ENCODE measurements at places on chromosomes 13 and 19.
A peak's percentile ranks its signal among the peaks of the same experiment; 100 is the strongest.

DNA sequence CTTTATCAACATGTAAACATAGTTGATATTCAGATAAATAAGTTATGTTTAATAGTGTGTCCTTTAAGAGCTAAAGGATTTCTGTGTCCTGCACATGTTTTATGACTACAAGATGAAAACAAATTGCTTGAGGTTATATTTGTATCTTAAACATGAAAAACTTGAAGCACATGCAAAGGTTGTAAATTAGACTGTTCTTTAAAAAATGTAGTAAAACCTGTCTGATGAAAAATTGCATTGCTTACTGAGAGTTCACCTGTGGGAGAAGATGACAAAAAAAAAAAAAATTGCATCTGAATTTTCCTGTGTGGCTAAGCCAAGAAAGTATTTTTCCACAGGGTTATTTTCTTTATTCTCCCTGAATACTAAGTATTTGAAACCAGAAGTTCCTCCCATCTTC is 25.7 kb upstream of the LMO7 start:
- no peak for DNase-seq

- DNase-seq = no peak
Observed at GRCh38 chr13:94342436-94343242, 136.8 kb downstream of the DCT start.

- DNase-seq = no peak
Observed at GRCh38 chr19:33441277-33441699, 67.8 kb downstream of the CEBPG start.

DNA sequence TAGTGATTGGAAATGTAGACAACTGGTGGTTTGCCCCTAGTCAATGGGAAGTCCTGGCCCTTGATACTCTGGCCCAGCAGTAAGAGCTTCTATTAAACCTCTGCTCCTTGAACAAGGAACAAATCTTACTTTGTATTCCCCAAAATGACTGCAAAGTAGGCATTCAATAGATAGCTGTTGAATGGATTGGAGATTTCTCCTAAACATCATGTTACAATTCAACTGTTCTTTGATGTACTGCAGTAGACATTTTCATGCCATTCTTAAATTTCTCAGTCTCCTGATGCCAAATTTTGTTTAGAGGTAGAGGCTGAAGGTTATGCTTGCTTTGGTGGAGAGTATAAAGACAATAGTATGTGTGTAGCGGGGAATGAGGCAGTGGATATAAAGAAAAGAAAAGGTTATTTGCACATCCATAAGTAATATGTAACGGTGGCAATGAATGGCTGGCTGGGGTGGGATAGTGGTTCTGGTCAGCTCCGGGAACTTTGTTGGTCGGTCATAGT is 12.8 kb downstream of the MIR17HG start:
- no peak for DNase-seq

DNA sequence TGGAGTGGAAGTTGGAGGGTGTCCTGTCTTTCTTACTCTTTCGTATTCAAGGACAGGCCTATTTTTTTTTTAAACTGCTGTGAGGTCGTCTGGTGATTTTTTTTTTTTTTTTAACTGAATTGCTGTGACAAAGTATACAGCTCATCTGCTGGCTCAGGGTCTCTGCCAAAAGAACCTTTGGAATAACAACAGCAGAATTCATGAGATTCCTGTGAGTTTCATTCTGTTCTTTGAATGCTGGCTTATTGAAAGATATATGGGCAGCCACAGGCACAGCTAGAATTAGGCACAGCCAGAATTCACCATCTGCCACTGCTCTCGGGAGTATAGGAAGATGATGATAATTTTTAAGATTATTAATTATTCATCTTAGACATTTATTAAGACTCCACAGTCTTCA is 21.4 kb upstream of the FRY start:
- DNase-seq = no peak

GRCh38 chr13:77306458-77306857 is 20.4 kb downstream of the MYCBP2 start:
- DNase-seq = no peak

GRCh38 chr13:98133946-98134345 is 8.9 kb upstream of the FARP1 start:
- DNase-seq = no peak

- DNase-seq = no peak
Observed at GRCh38 chr13:31731921-31732320, 7.4 kb upstream of the RXFP2 start.

DNA sequence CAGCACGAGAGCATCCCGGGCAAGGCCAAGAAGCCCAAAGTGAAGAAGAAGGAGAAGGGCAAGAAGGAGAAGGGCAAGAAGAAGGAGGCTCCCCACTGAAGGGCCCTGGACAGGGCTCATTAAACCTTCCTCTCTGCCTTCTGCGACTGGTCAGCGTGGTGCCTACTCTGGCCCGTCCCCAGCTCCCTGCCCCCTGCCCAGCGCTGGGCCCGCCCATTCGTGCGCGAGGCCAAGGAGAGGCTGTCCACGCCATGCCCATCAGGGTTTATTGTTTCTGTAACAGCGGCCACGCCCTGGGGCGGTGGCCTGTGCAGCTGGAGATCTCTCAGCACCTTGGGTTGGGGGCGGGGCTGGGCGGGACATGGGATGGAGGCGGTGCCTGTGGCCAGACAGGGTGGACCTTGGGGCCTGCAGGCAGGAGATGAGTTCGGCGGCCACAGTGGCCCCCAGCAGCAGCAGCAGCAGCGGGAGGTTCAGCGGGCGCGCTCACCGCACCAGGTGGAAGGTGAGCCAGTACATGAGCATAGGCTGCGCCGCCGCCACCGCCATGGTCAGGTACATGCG is 897 bp downstream of the C19orf33 start:
- DNase-seq = no peak

- DNase-seq = no peak
Observed at GRCh38 chr13:20769834-20770233, 3.9 kb downstream of the EEF1AKMT1 start.

DNA sequence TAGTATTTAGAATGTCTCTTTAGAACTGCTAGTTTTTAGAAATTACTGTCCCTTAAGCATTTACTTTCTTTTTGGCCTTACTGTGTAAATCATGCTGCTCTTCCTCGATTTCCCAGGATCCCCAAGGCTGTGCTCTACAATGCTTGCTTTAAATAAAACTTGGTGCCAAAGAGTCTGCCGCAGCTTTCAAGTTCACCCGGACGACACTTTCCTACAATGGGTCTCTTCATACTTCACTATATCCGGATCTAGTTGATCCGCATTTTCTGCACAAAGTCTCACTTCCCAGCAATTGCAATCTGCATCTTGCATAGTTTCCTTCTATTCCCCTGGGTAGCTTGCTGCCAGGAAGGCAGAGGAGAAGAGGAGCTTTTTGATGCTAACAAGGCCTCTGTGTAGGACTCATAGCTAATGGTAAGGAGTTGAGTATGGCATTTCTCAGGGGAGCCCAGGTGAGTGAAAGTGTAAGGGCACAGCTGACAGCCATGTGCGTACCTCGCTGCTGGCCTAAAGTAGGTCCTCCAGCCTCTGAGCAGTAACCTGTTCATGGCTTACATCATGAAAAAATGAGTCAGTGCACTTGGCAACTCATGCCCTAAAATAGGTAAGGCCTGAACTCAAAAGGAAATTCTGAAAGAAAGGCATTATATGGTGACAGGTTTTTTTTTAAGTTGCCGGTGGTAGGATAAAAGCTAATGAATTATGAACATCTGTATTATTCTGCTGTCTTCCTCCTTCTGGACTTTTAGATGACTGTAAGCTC is 101.6 kb downstream of the ENOX1 start:
- DNase-seq = no peak

DNA sequence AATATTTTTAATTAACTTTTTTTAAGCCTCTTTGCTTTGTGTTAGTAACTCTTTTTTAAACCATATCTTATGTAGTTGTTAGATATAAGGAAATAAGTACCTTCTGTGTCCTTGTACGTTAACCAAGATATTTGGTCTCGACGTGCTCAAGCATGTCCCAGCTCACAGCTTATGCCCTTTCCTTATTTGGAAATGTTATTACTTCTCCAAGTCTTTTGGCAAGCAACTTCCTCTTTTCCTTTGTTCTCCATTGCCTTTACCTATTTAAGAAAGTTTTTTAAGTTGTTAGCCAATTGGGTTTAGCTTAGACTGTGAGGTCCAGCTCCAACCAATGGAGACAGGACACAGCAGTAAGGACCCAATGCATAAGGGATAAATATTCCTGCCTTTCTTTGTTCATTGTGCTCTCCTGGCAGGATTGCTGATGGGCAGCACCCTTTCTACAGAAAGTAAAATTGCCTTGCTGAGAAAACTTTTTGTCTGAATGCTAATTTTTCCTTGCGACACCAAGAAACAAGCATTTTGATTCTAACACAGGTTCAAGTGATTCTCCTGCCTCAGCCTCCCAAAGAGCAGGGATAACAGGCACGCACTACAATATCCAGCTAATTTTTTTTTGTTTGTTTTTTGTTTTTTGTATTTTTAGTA is 5.2 kb downstream of the DKKL1 start:
- DNase-seq = no peak

GRCh38 chr19:33064792-33065550 is at the start of gene RHPN2:
RHPN2 (minus strand) TSS chr19:33064888; CDS start chr19:33064852, 36 bp downstream.
- peak; percentile 10 for DNase-seq

- DNase-seq = no peak
Observed at GRCh38 chr13:52896827-52897659, 48.6 kb upstream of the PCDH8 start.

DNA sequence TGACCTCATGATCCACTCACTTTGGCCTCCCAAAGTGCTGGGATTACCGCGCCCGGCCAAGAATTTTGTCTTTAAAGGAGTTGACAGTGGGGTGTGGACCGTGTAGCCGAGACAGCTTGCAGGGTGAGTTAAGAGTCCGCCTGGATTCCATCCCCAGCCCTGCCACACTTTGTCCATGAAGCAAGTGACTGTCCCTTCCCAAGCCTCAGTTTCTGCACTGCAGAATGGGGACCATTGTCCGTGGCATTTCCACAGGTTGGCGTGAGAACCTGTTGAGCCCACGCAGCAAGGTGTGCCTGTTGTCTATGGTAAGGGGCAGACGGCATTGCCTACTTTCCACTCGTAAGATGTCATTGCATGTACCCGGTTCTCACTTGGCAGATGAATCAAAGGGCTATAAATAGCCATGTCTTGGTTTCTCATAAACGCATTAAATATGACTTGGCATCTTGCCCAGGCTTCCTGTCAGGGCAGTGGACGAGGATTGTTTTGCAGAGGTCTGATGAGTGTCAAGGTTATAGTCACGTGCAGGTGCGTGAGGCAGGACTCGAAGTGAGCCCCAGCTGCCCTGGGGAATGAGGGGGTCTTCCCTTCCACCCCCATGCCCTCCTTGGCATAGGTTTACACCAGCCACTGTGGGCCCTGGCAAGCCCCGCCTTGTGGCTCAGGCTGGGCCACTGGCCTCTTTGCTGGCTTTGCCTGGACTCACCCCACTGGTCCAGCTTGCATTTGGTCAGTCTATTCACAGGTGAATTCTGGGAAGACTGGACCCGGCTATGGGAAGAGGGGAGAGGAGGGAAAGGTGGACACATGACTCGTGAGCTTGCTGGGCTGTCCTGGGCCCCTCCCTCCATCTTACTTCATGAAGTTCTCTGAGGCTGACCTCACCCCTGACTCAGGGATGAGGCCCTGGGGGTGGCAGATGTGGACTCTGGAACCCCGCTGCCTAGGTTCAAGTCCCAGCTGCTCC is 14.6 kb downstream of the FAM187B start:
- DNase-seq = no peak

- no peak for DNase-seq
Observed at GRCh38 chr13:93118081-93118615, 108.5 kb upstream of the GPC6 start.

DNA sequence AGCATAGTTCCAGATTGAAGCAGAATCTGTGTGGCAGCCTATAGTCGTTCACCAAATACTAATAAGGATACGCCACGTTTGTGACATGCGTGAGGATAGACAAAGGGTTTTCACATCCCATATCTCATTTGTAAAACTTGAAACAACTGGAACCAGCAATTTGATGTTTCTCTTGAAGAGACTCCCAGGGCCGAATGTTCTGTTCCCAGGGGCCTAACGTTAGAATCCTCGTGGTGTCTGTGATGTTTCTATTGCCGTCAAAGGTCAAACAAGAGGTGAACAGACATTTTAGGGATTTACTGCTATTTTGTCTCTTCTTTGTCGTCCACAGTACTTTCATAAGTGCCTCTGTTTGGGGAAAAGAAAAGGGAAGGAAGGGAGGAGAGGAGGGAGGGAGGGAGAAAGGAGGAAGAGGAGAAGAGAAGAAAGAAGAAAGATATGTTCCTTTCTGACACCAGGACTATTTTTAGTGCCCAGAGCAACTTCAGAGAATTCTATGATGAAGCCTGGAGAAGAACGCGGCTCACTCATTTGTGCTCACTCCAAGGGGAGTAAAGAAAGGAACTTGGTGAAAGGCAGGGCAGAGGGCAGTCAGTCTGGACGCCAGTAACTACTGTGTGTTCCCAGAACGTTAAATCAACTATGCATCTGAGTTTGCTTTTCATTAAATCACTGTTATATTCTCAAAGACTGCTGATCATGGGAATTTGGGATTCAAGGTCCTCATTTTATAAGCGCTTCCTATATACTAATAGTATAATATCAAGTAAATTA is 154.5 kb downstream of the DCT start:
- DNase-seq = no peak

DNA sequence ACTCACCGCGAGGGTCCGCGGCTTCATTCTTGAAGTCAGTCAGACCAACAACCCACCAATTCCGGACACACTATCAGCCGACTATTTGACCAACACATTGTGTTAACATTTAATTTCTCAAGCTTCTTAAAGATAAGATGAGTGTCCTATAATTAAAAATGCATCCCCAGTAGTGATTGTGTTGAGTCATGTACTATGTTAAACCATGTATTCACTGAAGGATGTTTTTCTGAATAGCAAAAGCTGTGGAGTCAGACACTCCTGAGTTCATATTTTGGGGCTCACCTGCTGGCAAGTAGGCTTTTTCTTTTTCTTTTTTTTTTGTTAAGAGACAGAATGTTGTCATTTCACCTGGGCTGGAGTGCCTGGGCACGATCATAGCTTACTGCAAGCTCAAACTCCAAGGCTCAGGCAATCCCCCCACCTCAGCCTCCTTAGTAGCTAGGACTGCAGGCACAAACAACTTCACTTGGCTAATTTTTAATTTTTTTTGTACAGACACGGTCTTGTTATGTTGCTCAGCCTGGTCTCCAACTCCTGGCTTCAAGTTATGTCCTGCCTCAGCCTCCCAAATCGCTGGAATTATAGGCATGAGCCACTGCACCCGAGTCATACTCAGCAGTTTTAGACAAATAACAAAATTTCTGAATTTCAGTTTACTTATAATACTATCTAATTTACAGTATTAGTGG is 606.9 kb downstream of the PCDH9 start:
- DNase-seq = no peak

DNA sequence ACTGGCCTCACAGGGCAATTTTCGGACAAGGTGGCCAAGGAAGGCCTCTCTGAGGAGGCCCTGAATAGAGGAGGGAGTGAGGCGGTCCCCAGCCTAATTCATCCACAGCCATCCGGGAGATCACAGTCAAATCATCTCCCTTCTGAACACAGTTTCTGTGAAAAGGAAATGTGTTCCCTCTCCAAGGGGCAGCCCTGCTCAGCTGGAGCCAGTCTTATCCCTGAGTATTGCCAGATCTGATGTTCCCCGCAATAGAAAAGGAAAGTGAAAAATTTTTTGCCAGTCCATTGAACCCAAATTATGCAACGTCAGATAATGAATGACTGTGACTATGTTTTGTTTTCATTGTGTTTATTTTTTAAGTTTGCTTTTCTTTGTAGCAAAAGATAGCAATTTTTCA is 125.9 kb downstream of the SIPA1L3 start:
- no peak for DNase-seq

GRCh38 chr13:52010890-52011631 is at the start of gene ATP7B:
ATP7B (minus strand) TSS chr13:52011450; CDS start chr13:52011337, 113 bp downstream.
- no peak for DNase-seq

- no peak for DNase-seq
Observed at GRCh38 chr13:95579303-95579702, 26.8 kb downstream of the CLDN10 start.
